ENCODE measurements at places on chromosomes 7 and 10.

GRCh38 chr10:114471906-114472876 is 67.9 kb upstream of the AFAP1L2 start:
- no peak for DNase-seq

DNA sequence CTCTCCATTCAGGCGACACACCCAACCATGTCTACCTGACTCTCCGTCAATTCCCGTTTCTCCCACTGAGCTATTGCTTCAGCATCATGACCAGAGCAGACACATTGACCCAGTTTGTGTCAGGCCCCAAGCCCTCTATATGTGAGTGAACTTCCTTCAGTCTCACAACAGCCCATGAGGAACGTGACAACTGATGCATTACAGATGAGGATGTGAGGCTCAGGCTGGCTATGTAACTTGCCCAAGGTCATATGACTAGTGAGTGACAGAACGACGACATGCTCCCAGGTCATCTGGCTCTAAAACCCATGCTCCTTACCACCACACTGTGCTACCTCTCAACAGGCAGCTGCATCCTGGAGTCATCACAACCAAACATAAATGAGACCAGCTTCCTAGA is 3.7 kb downstream of the TMEM140 start:
- no peak for DNase-seq

- no peak for DNase-seq
These were observed 277.0 kb downstream of the ACTR3B start for GRCh38 chr7:153036396-153037063.

DNA sequence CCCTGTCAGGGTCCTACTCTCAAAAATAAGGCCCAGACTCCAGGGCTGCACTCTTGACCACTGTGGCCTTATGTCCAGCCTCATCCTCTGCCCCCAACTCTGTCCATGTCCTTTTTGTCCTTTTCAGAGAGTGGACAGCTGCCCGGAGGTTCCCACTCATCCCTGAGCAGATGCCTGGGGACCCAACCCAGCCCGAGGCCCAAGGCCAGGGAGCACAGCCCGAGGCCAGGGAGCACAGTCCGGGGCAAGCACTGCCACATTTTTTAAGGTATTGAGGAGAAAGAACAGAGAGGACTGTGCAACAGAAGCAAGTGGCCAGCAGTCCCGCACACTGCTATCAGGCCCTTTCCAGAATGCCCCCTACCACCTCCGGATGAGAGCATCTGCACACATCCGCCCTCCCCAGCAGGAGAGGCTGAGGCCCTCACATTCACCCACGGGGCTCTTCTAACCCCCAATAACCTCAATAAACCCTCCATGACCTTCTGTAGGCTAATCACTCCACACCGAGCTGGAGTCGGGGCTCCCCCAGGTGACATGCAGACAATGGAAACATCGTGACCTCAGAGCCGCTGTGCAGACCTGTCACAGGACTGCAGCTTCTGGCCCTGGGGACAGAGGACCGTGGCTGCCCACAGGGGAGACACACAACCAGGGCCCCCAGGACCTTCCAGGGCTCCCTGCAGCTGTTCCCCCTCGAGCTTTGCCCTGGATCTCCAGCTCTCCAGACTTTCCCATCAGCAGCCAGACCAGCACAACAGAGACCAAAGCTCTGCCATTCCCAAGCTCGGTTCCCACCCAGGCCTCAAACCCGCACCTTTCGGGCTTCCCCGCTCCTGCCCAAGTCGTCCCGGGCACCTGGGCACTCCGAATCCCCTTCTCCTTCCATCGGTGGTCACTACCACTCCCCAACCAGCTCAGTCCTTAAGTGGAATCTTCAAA is 51.4 kb downstream of the CAMK2B start:
- no peak for DNase-seq

DNA sequence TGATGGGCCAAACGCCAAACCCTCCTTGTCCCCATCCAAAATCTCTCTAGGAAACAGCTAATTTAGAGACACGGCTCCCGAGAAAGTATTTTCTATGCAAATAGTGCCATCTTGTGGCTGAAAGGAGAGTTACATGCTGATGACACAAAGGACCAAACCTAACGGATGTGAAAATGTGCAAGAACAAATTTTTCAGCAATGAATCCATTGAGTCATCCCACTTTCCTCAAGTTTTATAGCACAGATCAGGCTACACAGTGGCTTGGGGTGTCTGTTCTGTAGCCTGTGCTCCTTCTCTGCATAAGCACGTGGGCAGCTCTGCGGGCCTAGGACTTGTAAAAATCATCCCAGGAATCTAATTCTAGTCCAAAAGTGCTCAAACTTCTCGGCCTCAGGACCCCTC is 154.8 kb upstream of the PRR15 start:
- no peak for DNase-seq

DNA sequence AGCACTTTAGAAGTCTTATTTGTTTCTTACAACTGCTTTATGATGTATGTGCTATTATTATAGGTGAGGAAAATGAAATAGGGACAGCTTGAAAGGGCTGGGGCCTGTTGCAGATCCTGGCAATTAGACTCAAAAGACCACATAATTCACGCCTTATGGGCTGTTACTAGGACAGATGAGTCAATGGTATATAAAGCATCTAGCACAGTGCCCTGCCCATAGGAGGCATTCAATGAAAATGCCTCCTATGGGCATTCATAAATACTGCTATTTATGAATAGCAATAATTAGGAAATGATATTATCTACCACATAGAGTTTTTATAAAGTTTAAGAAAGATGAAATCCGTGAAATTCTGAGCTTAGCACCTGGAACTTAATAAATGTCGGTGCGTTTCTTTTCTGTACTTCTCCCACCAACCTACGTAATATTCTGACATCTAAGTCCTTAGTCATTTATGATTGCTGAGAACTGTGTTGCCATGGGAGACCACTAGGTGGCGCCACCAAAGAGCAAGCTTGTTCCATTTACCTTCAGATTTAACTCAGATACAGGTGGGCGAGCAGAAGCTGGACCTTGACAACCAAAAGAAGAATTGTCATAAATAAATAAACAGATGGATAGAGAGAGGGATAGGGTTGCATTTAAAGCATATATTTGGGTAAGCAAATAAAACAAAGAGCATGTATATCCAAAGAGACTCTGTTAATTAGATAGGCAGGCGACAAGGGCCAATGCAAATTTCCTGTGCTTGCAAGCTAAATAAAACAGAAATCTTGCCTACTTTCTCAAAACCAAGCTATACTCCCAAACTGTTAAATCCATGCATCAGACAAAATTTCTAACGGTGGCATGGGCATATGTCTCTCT is 699.9 kb downstream of the INHBA start:
- no peak for DNase-seq

GRCh38 chr10:3808689-3809199 is 23.7 kb upstream of the KLF6 start:
- DNase-seq = no peak

DNA sequence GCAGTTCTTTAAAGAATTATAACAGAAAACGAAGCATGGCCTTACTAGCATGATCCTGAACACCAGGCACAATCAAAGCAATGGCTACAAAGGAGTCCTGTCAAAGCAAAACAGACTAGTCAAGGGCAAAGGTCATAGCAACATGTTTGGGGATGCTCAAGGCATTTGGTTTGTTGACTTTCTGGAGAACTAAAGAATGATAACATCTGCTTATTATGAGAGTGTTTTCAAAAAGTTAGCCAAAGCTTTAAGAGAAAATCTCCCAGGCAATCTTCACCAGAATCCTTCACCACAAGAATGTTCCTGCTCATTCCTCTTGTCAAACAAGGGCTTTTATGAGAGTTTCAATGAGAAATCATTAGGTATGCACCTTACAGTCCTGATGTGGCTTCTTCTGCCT is 95.1 kb upstream of the CPXM2 start:
- no peak for DNase-seq

GRCh38 chr10:87712913-87713616 is 53.4 kb downstream of the PAPSS2 start:
- no peak for DNase-seq

- no peak for DNase-seq
These were observed 24.3 kb downstream of the GRID2IP start for GRCh38 chr7:6526997-6527378.
